Occipital lobe (tissue), 3 donors: ENCODE measurements at places on chromosomes 6 and 20. TPM values are rescaled to one million over a fixed set of nuclear protein-coding genes. Genes with fewer than 3 reads are reported as not detected.
A peak's percentile ranks its signal among the peaks of the same experiment; 100 is the strongest.

- no peak for DNase-seq
Observed at GRCh38 chr6:139262519-139263300, 29.1 kb downstream of the TXLNB start.

DNA sequence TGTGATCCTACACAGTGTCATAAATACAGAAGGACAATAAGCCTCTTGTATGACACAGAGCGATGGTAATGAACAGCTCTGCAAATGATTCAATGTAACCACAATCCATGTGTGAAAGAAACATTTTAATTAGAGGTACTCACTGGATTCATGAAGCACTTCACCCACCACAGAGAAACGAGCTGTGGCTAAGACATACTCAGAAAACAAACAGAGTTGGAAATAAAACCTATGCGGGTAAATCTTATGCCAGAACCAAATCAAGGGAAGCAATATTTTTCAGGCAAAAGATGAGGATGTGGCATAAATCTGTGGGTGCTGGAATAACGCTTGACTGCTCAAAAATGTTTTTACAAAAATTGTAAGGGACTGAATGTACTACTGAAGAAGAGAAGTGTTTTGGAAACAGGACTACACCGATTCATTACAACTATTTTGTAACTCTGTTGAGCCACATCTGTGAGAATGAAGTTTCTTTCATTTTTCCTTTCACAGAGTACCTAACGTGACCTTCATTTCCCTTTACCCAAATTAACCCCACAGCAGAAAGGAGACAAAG, 112.1 kb downstream of the WDR27 start:
- DNase-seq, result no peak

SIRPB2 gene
- 0.62 TPM for total RNA-seq

- DNase-seq, result no peak
Observed at GRCh38 chr6:125220712-125221111, 67.1 kb downstream of the TPD52L1 start.

DNA sequence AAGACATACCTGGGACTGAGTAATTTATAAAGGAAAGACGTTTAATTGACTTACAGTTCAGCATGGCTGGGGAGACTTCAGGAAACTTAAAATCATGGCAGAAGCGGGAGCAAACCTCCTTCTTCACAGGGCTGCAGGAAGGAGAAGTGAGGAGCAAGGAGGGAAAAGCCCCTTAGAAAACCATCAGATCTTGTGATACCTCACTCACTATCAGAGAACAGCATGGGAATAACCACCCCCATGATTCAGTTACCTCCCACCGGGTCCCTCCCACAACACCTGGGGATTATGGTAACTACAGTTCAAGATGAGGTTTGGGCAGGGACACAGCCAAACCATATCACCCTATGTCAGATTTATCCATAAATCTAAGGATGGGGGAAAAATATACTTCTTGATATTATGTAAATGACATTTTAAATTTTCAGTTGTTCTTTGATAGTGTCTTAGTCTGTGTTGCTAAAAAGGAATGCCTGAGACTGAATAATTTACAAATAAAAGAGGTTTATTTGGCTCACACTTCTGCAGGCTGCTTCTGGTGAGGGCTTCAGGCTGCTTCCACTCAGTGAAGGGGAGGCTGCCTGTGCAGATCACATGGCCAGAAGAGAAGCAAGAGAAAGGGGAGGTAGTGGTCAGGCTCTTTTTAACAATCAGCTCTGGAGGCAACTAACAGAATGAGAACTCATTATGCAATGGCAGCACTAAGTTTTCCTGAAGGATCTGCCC, 1.2 kb upstream of the MCM9 start:
- DNase-seq, result no peak

- no peak for DNase-seq
Observed at GRCh38 chr20:5621305-5621704, 128.9 kb upstream of the SHLD1 start.

CHD6 gene
- total RNA-seq, result 52.6 TPM

GRCh38 chr6:57434944-57435343, 117.5 kb downstream of the PRIM2 start:
- DNase-seq, result no peak

- DNase-seq, result no peak
Observed at GRCh38 chr20:61576372-61576771, 324.3 kb downstream of the CDH4 start.

GRCh38 chr6:44297063-44298038, 15.8 kb downstream of the AARS2 start:
- DNase-seq, result peak; percentile 48

- no peak for DNase-seq
Observed at GRCh38 chr6:120903836-120904235, 430.4 kb downstream of the TBC1D32 start.

SNPH gene
- 23.4 TPM for total RNA-seq

DNA sequence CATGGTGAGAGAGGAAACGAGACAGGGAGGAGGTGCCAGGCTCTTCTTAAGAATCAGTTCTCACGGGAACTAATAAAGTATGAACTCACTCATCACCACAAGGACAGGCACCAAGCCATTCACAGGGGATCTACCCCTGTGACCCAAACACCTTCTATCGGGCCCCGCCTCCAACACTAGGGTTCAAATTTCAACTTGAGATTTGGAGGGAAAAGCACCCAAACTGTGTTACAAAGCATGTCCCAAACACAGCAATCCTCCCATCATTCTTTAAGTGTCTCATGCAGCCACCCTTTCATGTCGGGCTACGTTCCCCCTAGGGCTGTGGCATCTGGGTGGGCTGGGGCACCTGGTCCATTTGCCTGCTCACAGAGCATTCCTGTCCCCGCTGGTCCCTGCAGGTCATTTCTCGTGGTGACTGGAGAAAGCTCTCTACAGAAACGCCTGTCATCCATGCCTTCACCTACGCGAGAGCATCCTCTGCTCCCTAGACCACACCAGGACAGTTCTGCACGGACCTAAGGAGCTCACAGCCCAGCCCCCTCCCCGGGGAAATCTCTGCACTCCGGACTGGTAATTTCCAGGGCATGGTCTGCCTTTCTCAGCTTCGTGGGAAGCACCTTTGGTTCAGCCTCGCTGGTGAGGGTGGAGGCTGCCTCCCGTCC, 79.6 kb downstream of the TTLL2 start:
- no peak for DNase-seq

TRAPPC3L gene
- not detected for total RNA-seq

DNA sequence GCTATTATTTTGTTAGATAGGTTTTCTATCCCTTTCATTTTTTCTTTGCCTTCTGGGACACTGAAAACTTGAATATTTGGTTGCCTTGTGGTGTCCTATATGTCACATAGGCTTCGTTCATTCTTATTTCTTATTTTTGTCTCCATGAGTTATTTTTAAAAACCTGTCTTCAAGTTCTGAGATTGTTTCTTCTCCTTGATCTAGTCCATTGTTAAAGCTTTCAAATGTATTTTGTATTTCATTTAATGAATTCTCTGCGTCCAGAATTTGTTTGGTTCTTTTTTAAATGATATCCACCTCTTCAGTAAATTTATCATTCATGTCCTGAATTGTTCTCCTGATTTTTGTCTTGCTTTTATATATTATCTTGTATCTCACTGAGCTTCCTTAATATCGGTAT, 243.2 kb upstream of the BMP2 start:
- no peak for DNase-seq

UNC93A gene
- not detected for total RNA-seq

- DNase-seq, result no peak
Observed at GRCh38 chr20:52305858-52306257, 114.3 kb upstream of the ZFP64 start.

- DNase-seq, result no peak
Observed at GRCh38 chr6:19301980-19302379, 535.2 kb upstream of the ID4 start.

FAM83B gene
- total RNA-seq, result 0.47 TPM

- DNase-seq, result no peak
Observed at GRCh38 chr20:38249536-38250310, 10.8 kb downstream of the KIAA1755 start.

DACT2 gene
- 0.62 TPM for total RNA-seq

ETV7 gene
- not detected for total RNA-seq

CAGE1 gene
- under 0.01 TPM for total RNA-seq

DNA sequence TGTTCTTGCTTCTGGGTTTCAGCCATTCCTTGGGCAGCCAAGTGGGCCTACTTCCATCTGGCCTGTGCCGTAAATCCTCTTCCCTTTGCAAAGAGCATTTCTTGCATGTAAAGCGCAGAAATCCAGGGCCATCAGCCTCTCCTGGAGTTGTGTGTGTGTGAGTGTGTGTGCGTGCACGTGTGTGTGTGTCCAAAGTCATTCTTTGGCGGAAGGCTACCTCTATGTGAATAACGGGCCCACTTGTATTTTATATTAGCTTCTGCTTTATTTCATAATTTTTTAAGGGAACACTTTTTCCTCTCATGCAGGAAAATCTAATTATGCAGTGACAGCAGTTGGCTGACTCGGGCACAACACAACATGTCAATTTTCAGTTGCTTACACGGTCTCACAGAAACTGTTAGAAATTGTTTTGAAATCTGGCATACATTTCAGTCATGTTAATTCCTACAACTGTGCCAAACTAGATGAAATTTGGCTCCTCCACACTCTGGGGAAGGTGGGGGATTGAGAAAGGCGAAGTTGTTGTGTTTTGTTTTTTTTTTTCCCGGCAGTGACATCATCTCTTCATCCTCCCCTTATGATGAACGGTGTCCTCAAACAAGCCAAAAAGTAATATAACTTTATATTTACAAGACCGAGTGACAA, 223.7 kb upstream of the TSHZ2 start:
- DNase-seq, result peak; percentile 5

DNA sequence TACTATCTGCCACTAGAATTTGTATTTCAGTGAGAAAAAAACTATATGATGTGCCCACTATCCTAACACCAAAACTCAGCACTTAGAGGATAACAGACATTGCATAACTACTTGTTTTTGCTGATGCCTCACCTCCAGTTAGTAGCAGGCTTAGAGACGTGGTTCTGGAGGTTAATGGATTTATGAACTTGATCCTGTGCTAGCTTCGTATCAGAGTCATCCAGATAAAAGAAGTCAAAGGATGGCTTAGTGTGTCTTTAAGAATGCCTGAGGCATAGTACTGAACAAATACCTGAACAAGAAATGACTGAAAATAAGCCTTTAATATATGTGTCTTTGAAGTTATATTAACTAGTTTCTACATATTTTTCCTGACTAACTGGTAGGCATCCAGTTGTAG, 414.9 kb upstream of the PTCHD4 start:
- no peak for DNase-seq

DNA sequence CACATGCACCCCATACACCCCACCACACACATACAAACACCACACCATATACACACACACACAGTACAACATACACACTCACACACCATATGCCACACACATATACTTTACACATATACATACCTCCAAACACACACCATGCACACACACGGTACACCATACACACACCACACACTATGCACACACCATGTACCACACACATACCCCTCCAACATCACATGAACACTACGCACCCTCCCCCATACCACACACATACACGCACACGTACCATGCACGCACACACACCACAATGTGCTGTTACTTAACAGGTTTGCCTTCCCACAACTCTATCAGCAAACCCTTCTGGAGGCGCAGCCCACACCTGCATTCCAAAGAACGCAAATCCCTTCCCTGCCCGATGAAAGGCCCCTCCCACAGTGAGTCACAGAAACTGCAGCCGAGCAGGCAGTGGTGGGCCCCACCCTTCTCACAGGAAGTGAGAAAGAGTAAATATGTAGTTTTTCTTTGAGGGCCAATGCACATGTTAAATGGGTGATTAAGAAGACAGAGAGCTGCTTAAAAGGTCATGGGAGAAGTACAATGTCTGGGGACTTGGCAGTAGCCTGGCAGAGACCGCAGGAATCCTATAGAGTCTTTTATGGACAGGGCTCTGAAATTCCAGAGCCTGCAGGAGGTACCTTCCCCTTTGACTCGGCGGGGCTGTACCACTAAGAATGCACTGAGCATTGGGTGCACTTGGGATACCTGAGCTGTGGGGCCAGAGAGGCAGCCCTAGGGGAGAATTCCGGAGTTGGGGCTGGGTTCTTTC, 34.1 kb upstream of the EZR start:
- DNase-seq, result no peak

CST2 gene
- not detected for total RNA-seq

GRCh38 chr6:91633374-91634111, 1046.7 kb upstream of the MAP3K7 start:
- no peak for DNase-seq

DNA sequence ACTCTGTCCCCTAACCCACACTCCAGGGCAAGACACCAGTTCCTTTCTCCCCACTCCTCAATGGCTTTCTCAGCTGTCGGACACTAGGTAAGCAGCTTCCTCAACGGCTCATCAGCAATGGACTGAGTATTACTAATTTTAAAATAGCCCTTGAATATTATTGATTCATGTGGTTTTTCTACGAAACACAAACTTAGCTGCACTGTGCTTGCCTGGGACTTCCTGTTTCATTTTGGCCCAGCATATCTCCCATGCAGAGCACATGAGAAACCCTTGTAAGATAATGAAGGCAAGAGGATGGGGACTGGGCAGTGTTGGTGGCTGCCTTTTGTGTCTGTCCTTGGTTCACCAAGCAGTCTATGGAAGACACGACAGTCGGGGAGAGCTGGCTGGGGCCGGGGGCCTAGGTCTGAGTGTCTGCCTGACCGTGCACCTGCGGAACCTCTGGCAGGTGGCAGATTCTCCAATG, 48.9 kb downstream of the RNASET2 start:
- DNase-seq, result no peak

DNA sequence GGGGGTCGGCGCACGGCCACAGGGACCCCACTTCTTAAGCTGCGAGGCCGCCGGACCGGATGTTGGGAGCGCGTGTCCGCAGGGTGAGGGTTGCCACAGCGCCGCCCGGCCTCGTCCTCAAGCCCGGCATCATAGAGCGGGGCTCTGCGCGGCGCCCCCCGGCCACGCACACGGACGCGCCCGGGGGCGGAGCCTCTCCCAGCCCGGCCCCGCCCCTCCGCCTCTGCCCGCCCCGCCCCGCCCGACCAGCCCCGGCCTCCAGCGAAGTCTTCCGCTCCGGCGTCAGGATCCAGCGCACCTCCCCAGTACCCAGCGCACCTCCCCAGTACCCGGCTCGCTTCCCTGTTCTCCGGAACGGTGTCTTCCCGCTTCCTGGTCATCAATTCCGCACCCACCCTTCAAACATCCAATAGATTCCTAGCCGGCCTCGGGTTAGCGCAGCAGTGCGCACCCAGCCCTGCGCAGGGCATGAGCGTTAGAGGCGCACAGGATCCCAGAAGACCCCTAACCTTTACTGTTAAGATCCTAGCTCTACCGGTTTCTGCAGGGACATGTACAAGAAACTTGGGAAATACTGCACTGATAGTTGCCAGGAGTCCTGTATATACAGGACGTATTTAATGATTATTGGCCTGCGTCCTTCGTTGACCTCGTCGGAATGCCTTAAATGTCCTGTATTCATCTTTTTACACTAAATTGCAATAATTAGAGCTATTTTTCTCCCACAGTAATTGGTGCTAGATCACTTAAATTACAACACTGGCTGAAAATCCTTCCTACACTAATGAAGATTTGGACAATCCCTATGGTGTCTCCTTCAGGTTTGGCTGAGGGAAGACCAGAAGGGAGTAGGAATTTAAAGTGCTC, 535 bp upstream of the DNAAF9 start:
- peak; percentile 80 for DNase-seq

DNA sequence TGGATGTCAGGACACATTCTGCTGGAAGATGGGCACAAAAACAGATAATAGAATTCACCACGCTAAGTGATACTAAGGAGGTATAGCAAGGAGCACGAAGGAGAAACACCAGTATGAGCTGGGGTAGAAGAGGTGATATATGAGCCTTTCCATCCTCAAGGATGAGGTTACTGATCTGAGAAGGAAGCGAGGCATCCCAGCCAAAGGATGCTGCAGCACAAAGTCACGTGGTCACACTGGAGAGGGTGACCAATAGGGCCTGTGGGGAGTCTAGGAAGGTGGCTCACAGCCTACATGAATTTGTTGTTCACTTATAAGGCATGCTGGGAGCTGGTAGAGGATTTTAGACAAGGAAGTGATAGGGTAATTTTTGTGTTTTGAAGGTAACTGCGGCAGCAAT, 1.4 kb downstream of the GINS1 start:
- no peak for DNase-seq
